ENCODE measurements at places on chromosomes 5 and 9.
A peak's percentile ranks its signal among the peaks of the same experiment; 100 is the strongest.

DNA sequence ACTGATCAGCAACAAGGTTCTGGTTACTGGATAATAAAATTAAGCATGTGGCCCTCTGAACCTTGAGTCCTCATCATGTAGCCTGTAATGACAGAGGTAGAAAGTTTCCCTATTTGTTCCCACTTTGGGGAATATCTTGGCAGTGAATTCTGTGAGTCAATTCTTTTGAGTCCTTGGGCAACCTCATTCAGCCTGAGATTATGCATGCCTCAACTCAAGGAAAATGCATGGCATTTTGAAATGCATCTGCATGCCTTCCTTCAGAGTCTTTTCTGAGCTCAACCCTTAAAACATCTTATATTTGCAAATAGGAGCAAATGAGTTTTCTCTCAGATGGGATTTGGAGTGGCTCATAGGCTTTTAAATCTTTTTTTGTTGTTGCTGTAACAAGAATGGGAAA, 218.1 kb upstream of the CD180 start:
- DNase-seq = no peak

DNA sequence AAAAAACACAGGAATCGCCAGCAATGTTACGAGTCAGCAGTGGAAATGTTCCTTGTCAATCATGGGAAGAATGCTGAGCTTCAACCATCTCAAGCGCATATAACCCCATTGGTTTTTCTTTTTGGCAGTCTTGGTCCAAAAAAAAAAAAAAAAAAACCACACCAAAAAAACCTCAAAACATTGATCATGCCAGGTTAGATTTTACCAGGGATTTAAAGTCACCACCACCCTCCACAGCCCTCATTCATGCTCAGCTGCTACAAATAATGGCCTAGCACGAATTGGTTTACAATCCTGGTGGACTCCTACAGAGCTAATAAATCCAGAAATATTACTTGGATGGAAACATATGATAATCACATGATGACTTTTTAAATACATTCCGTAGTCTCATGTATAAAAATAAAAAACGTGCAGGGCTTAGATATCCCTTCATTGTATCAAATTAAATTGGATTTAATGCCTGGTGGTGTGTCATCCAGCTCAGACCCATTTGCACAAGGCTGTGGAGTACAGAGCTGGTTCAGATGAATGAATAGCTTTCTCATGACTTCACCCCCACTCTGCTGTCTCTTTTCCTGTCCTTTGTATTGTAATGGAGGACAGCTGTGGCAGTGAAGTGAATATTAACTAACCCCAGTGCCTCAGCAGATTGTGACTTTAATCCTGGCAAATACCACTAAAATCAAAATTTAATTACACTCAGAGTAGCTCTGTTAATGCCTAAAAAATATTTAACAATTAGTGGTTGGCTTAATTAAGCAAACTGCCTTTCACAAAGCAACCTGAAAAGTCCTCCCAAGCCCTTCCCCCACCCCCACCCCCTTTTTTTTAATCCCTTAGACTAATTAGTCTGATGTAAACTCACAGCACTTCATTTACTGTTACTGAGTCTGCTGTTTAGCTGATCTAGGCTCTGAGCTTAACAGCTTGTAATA, 626.5 kb upstream of the ZNF608 start:
- no peak for DNase-seq

- DNase-seq = no peak
Measured at GRCh38 chr9:76510041-76510440, 51.1 kb downstream of the GCNT1 start.

DNA sequence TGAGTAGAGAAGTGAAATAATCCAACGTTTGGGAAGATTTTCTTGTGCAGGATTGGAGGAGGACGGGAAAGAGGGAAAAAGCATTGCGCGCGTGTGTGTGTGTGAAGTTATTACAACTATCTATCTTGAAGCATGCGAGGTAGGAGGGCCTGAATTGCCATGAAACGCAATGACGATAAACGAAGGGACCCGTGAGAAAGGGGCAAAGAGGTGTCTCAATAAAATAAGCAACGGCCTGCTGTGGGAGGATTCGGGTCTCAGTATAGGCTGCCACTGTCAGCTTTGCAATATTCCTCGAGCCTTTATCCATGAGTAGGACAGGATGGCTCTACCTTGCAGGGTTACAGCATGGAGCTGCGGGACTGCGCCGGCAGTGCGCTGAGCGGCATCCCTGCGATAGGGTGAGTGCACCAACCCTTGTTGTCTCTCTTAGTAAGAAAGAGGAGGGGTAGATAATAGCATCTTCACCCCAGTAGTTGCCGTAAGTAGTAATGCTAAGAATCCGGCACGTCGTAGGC, 631 bp upstream of the RCL1 start:
- DNase-seq = no peak

- DNase-seq = peak; percentile 86
Measured at GRCh38 chr5:180090098-180090768, 18.7 kb upstream of the RNF130 start.

- DNase-seq = no peak
Measured at GRCh38 chr9:137630679-137631078, 11.9 kb downstream of the EHMT1 start.

- DNase-seq = peak; percentile 59
Measured at GRCh38 chr5:154475591-154476353, 2.3 kb downstream of the HAND1 start.

DNA sequence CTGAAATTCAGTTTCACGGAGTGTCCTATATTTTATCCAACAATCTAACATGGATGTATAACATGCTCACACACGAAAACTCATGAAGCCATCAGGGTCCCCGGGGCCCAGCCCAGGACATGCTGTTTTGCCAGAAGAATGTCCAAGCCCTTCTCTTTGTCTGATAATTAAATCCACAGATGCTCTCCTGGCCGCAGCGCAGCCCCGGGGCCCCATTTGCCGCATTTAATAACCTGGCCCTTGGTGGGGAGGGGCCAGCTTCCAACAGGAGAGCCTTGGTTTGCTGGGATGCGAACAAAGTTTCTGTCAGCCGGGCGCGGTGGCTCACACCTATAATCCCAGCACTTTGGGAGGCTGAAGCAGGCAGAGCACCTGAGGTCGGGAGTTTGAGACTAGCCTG, 30.0 kb downstream of the PLPP7 start:
- no peak for DNase-seq

DNA sequence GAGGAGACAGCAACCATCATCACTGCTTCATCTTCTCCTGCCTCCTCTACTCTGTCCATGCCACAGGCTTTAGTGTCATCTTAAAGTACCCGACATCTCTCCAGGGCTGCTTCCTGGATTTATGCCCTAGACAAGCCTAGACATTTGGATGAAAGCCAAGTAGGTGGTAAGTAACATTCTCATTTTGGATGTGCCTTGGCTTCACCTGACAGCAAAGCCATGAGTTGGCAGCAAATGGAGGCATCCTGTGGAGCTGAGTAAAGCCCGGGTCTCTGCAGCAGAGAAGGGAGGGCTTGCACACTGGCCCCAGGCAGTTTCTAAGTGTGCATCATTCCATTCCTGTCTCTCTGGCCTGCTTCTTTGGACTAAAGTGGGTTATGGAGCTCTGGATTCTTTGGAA, 299.1 kb downstream of the DMAC1 start:
- no peak for DNase-seq

- DNase-seq = no peak
Measured at GRCh38 chr9:116464987-116465571, 222.0 kb upstream of the TRIM32 start.

- DNase-seq = no peak
Measured at GRCh38 chr5:107269256-107269655, 401.5 kb downstream of the EFNA5 start.

All from stimulated activated effector memory CD8-positive, alpha-beta T cell treated with anti-CD3 and anti-CD28 coated beads, Interleukin-12 subunit alpha, Interleukin-12 subunit beta, amount 100 ng/mL, for 72 hours (primary cell).